GM12878 (cell line): ENCODE measurements at places on chromosomes 16 and 17. TPM values are rescaled to one million over a fixed set of nuclear protein-coding genes. Genes with fewer than 3 reads are reported as not detected.

The CLEC18B gene
- total RNA-seq = 0.16 and 0.21 TPM in 2 replicates

The PSME3 gene
- 187 and 190 TPM in 2 replicates for total RNA-seq

The DHRS11 gene
- 12.0 and 13.1 TPM in 2 replicates for total RNA-seq

The SEC14L5 gene
- not detected in 2 replicates for total RNA-seq

DNA sequence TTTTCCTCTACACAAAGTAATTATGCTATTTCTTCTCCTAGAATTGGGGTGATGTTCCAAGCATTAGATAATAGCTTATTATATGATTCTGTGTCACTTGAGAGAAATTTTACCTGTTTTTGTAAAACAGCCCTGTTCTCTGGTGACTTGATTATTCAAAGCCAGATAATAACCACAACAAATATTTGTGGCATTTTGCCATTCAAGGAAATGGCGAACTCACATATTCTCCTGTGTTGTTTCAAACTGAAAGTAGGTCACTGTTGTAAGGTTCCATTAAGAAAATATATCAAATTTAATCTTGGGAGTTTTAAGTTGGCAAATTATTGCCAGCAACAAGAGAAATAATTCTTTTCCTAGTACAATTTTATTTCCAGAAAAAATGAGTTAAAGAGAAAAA, 124.8 kb downstream of the STXBP4 start:
- H3K36me3 ChIP-seq = no peaks in the 10 kb centered on the region
- peaks cover 6% of the 10 kb centered on the region for H3K4me1 ChIP-seq

GRCh38 chr16:15054357-15055140, 1.3 kb downstream of the NTAN1 start:
- no peaks in the 10 kb centered on the region for H3K27me3 ChIP-seq
- H3K36me3 ChIP-seq = peaks cover 3% of the 10 kb centered on the region
- no peak for DNase-seq
- no peaks in the 10 kb centered on the region; the same call in 1 of the 2 replicates for H3K4me1 ChIP-seq

- peaks cover 3% of the 10 kb centered on the region; the same call in 1 of the 2 replicates for H3K27me3 ChIP-seq
- no peaks in the 10 kb centered on the region for H3K4me1 ChIP-seq
- H3K27ac ChIP-seq = no peak within 1 kb of the TSS
- no peak for DNase-seq
Measured at GRCh38 chr17:33292981-33293867, at the start of gene ASIC2. Gene ASIC2 (minus strand): TSS chr17:33293295.

GRCh38 chr17:33730131-33730530, 437.0 kb upstream of the ASIC2 start:
- no peak overlapping the region for H3K4me3 ChIP-seq
- H3K27me3 ChIP-seq = no peaks in the 10 kb centered on the region; the same call in 1 of the 2 replicates
- no peaks in the 10 kb centered on the region for H3K4me1 ChIP-seq
